ENCODE measurements at places on chromosomes 6 and 20.

DNA sequence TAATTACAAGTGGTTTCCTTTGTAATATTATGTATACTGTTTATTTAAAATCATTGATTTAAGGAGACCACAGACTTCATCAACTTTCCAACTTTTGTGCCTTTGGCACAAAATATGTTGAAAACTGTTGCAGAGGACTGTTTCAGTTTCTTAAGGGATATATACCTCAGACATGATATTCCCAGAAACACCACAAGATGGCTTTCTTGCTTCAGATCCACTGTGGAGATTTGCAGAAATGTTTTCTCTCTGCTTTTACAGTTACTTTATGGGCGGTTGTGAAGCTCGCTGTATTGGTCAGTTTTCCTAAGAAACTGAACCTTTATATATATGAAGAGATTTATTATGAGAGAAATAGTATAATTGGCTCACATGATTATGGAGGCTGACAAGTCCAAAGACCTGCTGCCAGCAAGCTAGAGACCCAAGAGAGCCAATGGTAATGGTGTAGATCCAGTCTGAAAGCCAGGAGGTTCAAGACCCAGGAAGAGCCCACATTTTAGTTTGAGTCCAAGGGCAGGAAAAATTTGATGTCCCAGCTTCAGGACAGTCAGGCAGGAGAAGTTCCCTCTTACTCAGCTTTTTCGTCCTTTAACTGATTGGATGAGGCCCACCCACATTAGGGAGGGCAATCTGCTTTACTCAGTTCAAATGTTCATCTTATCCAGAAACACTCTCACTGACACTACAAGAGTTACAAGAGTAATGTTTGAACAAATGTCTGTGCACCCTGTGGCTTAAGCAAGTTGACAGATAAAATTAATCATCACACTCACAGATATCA, 12.8 kb downstream of the ME1 start:
- DNase-seq, result no peak

DNA sequence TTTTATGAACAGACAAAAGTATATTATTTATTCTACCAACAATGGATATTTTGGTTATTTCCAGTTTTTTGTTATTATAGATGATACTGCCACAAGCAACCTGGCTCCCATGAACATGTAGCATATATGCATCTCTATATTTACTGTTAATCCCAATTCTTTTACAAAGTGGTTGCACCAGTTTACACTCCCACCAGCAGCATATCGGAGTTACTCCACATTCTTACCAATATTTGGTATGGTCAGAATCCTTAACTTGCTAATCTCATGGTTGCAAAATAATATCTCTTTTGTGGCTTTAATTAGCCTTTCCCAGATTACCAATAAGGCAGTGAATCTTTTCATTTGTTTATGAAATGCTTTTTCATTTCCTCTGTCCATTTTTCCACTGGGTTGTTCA, 137.6 kb upstream of the CDYL start:
- no peak for DNase-seq

DNA sequence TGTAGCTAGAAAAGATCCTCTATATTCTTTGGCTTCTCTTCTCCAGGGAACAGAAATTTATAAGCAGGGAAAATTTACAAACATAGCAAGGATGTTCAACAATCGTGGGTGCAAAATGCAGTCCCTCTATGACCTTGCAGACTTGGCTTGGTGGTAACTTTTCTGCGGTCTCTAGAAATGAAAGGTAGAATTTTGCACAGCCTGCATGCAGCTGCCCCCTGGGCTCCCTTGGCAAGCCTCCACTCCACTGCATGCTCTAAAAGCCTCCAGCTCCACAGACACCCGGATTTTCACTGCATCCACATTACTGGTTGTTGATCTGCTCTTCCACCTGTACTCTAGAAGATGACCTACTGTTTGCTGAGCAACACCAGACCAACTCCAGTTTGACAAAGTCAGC, 236.5 kb upstream of the EYS start:
- no peak for DNase-seq

DNA sequence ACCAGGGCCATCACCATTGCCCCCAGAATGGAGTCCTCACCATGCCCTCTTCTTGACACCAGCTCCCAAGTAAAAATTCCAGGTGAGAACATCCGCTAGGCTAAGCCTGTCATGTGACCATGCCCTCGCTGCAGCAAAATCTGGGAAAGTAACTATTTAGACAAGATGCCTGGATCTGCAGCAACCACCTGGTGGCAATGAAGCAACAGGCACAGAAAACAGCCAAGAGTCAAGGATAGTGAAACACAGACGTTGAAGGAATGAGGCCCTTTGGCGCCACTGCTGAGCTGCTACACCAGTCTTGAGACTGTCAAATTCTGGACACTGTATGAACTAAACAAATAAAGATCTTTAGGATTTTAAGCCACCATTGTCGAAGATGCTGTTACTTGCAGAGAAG, 30.1 kb upstream of the TGM6 start:
- DNase-seq, result no peak

DNA sequence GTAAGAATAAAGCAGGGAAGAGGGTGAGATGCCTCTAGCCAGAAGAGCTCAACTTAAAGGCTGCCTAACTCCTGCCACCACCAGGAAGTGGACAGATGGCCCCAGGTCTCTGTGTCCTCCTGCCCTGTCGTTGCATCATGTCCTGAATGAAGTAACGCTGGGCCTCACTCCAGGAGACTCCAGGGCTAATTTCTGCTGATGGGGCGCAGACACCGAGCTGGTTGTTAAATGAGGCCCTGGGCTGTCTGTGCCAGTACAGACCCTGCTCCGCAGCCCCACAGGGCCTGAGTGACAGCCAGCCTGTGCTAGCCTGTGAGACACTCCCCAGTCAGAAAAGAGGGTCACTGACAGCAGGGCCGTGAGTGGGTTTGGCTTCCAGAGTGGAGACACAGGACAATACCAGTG, 6.5 kb downstream of the IP6K3 start:
- no peak for DNase-seq

GRCh38 chr20:971346-971745, 30.8 kb downstream of the RSPO4 start:
- DNase-seq, result no peak

DNA sequence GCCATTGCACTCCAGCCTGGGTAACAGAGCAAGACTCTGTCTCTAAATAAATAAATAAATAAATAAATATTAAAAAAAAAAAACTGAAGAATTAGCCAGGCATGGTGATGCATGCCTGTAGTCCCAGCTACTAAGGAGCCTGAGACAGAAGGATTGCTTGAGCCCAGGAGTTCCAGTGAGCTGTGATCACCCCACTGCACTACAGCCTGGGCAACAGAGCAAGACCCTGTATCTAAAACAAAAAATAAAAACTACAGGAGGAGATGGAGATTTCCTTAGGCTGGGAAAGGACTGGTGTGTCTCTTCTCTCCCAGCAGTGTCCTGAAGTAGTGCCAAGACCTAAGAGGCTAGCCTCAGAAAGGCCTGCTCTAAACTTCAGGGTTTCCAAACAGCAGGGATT, 8.1 kb upstream of the GTF3C6 start:
- DNase-seq, result no peak

DNA sequence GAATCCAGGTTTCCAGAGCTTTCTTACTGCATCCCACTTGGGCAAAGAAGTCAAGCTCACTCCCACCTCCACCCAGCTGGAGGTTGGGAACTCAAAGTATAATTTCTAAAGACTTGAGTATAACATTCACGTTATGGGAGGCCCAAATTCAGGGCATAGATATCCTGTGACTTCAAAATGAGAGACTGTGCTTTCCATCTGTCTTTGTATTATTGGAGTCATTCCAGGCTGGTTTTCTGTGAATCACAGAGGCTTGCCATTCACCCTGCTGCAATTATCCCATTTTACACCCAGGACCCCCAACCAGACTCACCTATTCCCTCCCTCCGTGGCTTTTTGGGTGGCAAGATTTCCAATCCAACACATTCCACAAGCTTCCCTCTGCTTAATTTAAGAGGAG, 19.3 kb upstream of the SRC start:
- DNase-seq, result no peak

DNA sequence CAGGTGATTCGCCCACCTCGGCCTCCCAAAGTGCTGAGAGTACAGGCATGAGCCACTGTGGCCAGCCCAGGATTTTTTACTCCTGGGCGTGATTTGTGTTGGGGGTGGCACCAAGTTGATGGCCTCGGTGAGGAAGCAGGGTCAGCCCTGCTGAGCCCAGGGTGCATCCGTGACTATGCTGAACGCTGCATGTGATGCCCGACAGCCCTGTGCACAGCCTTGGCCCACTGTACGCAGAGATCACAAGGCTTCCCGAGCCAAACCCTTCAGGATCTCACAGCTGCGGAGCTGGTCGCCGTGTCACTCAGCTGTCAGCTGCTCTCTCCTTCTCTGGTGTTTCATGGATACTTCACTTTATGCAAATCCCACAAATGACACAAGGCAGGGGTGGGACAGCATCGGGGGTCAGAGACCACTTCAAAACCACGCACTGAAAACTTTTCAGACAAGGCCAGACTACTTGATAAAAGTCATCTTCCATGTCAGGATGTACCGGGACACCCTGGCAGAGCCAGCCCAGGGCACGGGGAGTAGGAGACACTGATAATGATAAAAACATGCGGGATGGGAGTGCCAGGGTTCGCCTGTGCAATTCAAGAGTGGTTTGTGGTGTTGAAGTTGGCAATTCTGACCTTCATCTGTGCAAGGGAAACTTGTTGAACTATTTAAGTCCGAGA, 31.2 kb upstream of the RPS6KA2 start:
- DNase-seq, result no peak

DNA sequence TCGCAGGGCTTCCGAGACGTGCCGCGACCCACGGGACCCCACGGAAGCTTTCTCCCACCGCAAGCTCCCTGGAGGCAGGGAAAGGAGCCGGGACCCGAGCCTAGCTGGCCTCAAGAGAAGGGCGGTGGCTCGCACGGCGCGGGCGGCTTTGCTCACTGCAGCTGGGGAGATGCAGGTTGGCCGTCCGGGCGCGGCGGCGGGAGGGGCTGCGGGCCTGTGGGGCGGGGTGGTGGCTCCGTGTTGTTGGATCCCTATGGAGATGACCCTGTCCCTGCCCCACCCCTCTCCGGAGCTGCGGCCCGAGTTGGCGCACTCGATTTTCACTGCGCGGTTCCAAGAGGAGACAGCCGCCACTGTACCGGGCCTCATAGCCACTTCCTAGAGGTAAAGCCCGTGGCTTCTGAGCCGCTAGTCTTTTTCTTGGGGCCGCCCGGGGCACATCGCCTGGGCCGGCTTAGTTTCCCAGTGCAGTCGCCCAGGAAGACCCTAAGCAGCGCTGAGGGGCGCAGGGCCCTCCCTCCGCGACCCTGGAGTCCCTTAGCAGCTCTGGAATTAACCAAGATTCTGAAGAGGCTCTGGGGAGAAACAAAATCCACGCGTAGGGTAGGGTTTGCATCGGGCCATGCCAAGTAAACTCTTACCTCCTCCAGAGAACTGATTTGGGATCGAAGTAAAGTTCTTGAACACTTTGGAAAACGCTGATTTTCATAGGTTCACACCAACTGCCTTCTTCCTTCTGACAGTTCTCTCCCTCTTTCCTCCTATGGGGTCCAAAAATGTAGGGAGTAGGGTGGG, at the start of gene ECT2L:
Gene ECT2L, plus strand, starts transcription at position 279 of the 795 bp plus-strand sequence. CDS start 17,188 bp downstream, outside the sequence.
- no peak for DNase-seq

DNA sequence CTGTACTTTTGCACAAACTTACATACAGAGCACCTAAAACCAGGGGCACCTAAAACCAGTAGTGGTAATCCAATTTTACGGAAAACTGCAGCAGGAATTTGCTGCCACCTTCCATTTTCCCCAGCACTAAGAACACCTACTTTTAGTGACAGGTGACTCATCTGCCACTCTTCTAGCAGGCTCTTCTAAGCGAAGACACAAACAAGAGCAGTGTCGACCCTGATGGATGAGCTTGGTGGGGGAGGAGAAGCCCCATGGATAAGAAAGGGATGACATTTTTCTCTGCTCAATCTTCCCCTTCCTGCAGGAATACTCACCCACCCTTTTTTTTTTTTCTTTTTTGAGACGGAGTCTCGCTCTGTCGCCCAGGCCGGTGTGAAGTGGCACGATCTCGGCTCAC, 116.9 kb downstream of the GMPR start:
- no peak for DNase-seq

GRCh38 chr6:159137676-159138075, 31.5 kb upstream of the FNDC1 start:
- no peak for DNase-seq

GRCh38 chr6:35280903-35281302, 16.7 kb upstream of the DEF6 start:
- no peak for DNase-seq

- DNase-seq, result no peak
Measured at GRCh38 chr6:142322504-142323198, 20.8 kb downstream of the ADGRG6 start.

GRCh38 chr6:156402227-156402626, 375.0 kb upstream of the ARID1B start:
- DNase-seq, result no peak

DNA sequence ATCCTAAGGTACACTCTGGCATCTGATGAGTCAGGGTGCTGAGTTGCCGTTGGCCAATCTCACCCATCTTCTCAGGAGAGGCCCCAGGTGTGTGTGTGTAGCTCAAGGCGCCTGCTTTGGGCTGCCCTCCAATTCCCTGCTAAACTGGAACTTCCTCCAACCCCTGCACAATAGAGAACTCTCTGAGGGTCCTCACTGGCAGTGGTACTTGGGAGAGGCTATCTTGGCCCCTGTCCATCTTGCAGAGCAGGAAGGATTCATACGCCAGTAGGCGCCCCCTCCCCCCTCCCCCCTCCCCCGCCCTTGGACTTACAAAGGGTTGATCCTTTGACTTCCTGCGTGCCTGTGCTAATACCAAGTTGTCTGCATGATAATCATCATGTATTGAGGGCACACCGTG, 173.6 kb downstream of the SASH1 start:
- DNase-seq, result no peak

GRCh38 chr20:41133709-41134361, 3.5 kb upstream of the PLCG1 start:
- peak; percentile 53 for DNase-seq

DNA sequence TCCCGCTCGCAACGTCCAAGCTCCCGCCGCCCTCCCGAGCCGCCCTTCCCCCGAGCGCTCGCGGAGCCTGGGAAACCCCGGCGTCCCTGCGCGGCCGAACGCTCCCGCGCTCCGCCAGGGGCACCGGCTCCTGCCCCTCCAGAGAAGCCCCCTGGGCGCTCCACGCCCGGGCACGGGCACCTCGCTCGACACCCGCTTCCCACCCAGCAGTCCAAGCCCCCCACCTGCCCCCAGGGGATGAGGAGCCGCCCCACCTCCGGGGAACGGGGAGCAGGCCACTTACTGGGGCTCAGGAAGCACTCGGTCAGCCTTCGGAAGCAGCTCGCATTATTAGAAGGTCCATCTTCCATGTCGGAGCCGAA, 1.4 kb downstream of the PDE10A start:
- DNase-seq, result no peak

- no peak for DNase-seq
Measured at GRCh38 chr6:83911278-83911677, 51.8 kb downstream of the CYB5R4 start.

GRCh38 chr20:37938181-37938750, 35.3 kb downstream of the VSTM2L start:
- no peak for DNase-seq

Measured in activated T-cell treated with anti-CD3 and anti-CD28 coated beads for 48 hours (primary cell).